ENCODE measurements at places on chromosomes 11 and 22.

DNA sequence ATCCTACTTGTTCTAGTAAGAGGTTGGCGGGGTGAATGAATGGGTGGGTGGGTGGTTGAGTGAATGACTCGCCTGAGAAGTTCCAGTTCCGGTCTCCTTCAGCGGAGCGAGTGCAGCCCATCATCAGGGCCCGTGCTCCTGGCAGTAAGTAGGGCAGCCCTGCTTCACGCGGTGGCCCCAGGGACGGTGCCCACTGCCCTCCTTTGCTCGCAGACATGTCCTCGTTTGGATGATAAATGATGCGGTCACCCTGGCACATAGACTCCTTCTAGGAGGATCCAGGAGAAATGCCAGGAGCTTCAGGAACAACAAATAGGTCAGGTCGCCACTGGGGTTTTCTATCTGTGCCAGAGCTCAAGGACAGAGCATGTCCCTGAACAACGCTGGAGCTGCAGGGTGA, 370.8 kb downstream of the CTTN start:
- no peaks in the 10 kb centered on the region for H3K36me3 ChIP-seq
- H3K4me1 ChIP-seq = no peaks in the 10 kb centered on the region
- H3K27ac ChIP-seq = no peak overlapping the region
- no peak overlapping the region for H3K4me3 ChIP-seq
- DNase-seq = no peak

- H3K27ac ChIP-seq = no peak overlapping the region
- no peaks in the 10 kb centered on the region for H3K4me1 ChIP-seq
- H3K27me3 ChIP-seq = no peaks in the 10 kb centered on the region
- no peak overlapping the region for H3K4me3 ChIP-seq
Measured at GRCh38 chr11:92703449-92703830, 266.0 kb upstream of the MTNR1B start.

DNA sequence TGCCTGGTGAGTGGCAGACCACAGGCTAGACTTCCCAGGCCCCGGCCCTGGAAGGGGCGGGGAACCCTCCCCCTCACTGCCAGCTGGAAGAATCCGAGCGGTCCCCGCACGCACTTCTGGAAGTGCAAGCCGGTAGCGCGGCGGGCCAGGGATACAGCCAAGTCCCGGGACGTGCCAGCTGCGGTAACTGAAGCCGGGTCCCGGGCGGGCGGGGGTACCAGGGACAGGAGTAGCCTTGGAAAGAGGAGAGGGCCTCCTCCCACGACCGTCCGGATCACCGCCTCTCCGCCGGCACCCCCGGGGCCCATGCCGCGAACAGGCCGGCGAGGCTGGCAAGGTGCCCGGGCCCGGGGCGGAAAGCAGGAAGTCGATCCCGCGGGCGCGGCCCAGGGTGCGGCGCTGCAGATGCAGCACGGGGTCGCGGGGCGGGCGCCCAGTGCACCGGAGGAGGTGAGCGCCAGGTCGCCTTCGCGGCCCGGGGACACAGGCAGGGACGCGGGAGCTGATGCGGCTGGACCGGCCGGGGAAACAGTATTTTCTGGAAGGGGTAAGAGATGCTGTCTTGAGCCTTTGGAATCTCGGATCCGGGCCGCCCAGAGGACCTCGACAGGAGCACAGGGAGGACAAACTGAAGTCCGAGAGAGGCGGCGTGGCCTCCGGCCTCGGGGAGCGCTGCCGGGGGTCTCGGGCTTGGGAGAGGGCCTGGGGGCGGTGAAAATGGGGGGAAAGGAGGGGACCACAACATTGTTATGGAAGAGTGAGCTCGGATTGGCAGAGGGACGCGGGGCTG, 783 bp upstream of the SLC35C1 start:
- H3K27ac ChIP-seq = peak overlapping the region; percentile 86
- no peaks in the 10 kb centered on the region for H3K36me3 ChIP-seq
- DNase-seq = peak; percentile 82
- peak overlapping the region; percentile 59 for H3K4me3 ChIP-seq

DNA sequence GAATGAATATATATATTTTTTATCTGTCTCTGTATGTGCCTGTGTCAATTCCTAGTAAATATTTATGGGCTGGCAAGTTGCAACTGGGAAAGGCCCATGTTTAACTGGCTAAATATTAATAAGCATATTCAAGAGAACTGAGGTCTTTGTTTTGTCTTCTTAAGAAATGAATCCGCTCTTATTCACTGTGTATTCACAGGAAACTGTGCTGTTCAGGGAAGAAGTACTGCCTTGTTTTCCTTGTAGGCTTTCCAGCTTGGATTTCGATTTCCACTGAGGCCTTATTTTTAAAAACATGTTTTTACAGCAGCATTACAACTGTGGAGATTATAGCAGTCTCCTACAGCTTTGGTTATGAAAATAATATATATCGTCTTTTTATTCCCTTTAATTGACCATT, 64.7 kb downstream of the LDLRAD3 start:
- DNase-seq = no peak
- no peaks in the 10 kb centered on the region for H3K4me1 ChIP-seq
- H3K4me3 ChIP-seq = no peak overlapping the region
- H3K27me3 ChIP-seq = no peaks in the 10 kb centered on the region

DNA sequence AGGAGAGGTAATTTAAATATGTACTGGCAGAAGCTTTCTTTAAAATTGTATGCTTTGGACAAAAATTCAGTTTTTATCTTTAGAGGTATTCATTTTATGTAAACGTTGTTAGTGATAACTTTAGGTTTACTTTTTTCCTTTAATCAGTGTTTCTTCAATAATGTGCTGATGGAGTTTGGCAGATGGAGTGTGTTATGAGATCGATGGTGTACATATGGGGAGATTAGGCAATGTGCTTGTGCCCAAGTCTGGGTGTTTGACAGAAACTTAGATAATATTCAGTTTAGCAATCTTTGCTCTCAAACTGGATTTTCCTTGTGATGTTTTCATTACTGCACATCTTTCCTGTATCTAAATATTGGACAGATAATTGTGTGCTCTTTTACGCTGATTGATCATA, 425.4 kb downstream of the JRKL start:
- no peak overlapping the region for H3K4me3 ChIP-seq
- no peak overlapping the region for H3K27ac ChIP-seq
- no peaks in the 10 kb centered on the region for H3K4me1 ChIP-seq
- DNase-seq = no peak

- H3K4me3 ChIP-seq = no peak overlapping the region
- H3K4me1 ChIP-seq = no peaks in the 10 kb centered on the region
- DNase-seq = no peak
- H3K36me3 ChIP-seq = no peaks in the 10 kb centered on the region
- no peaks in the 10 kb centered on the region for H3K27me3 ChIP-seq
Measured at GRCh38 chr11:4863876-4864275, 14.9 kb upstream of the OR51S1 start.

- no peaks in the 10 kb centered on the region for H3K36me3 ChIP-seq
- DNase-seq = peak; percentile 8
- H3K4me1 ChIP-seq = peaks cover 15% of the 10 kb centered on the region
- no peak overlapping the region for H3K27ac ChIP-seq
- no peak overlapping the region for H3K4me3 ChIP-seq
- no peaks in the 10 kb centered on the region for H3K27me3 ChIP-seq
Measured at GRCh38 chr11:1075341-1075911, 752 bp downstream of the MUC2 start.

- H3K27ac ChIP-seq = peak overlapping the region; percentile 56
- H3K27me3 ChIP-seq = no peaks in the 10 kb centered on the region
- DNase-seq = no peak
- H3K4me1 ChIP-seq = peaks cover 23% of the 10 kb centered on the region
- no peaks in the 10 kb centered on the region for H3K36me3 ChIP-seq
Measured at GRCh38 chr11:64863391-64864060, 14.9 kb downstream of the EHD1 start.

GRCh38 chr22:40728731-40729189, 49.5 kb downstream of the MCHR1 start:
- H3K4me1 ChIP-seq = peaks cover 11% of the 10 kb centered on the region
- no peak overlapping the region for H3K27ac ChIP-seq
- H3K27me3 ChIP-seq = no peaks in the 10 kb centered on the region
- no peak for DNase-seq
- no peak overlapping the region for H3K4me3 ChIP-seq

Measured in body of pancreas (tissue), 4 donors.